ENCODE measurements at places on chromosomes 7 and 10. TPM values are rescaled to one million over a fixed set of nuclear protein-coding genes. Genes with fewer than 3 reads are reported as not detected.
A peak's percentile ranks its signal among the peaks of the same experiment; 100 is the strongest.

- H3K27me3 ChIP-seq: no peaks in the 10 kb centered on the region
- no peaks in the 10 kb centered on the region for H3K4me1 ChIP-seq
- no peak for DNase-seq
- no peak overlapping the region for H3K4me3 ChIP-seq
- H3K36me3 ChIP-seq: no peaks in the 10 kb centered on the region
- H3K27ac ChIP-seq: no peak overlapping the region
Observed at GRCh38 chr10:33073641-33074415, 115.8 kb upstream of the ITGB1 start.

FAM171A1 gene
- 7.0 TPM for total RNA-seq

DNA sequence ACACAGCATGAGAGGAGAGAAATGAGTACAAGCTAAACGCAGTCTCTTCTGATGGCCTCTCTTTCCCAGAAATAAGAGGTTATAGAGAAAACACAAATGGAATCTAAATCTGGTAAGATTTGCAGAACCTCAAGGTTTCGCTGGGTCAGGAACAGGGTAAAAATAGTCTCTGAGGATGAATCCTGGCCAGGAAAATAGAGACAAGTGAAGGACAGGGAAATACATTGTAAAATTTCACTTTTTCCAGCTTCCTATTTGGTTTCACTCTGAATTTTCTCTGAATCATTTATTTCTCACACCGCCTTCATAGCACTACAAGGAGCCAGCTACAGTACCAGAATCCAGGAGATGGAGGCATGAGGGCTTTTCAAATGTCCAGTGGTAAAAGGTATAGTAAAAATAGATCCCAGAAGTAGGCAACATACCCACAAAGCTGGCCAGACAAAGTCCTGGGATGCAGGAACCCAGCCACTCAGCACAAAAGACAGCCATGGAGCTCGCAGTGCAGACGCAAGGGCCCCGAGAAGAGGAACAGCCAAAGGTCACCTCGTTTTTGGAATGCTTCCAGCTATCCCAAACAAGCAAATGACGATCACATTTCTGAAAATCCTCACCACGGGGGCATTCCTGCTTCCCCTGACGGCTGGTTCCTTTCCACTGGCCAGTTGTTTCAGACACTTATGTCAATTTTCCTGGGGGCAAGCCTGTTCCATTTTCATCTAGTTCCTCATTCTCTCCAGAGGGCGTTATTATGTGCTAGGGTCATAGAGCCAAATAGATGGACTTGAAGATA, 21.5 kb upstream of the IKZF1 start:
- peak overlapping the region; percentile 86 for H3K27ac ChIP-seq
- peaks cover 42% of the 10 kb centered on the region for H3K4me1 ChIP-seq
- DNase-seq: no peak
- H3K27me3 ChIP-seq: no peaks in the 10 kb centered on the region

VWC2 gene
- not detected for total RNA-seq

DNA sequence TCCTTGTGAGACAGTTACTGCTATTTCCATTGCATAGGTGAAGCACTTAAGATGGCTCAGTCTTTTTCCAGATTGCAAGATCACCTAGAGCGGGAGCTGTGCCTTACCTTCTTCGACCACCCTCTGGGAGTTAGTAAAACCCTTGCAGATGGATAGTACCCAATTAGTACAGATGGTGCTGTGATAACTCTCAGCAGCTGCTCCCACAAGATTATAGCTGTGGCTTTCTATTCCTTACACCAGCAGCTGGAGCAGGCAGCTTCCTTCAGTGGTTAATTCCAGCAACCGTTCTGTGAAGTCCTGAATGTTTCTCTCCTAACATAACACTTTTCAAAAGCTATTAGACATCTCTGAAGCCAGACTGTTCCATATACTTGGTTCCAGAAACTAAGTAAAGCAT, 796.8 kb downstream of the XPNPEP1 start:
- no peak overlapping the region for H3K27ac ChIP-seq
- no peaks in the 10 kb centered on the region for H3K27me3 ChIP-seq
- no peaks in the 10 kb centered on the region for H3K4me1 ChIP-seq
- DNase-seq: no peak

- H3K4me1 ChIP-seq: peaks cover 5% of the 10 kb centered on the region
- peaks cover 24% of the 10 kb centered on the region for H3K27me3 ChIP-seq
- H3K4me3 ChIP-seq: peak overlapping the region; percentile 29
- H3K27ac ChIP-seq: no peak overlapping the region
- no peaks in the 10 kb centered on the region for H3K36me3 ChIP-seq
Observed at GRCh38 chr7:151992375-151992774, 33.1 kb upstream of the GALNT11 start.

PAPOLB gene
- not detected for total RNA-seq

DNA sequence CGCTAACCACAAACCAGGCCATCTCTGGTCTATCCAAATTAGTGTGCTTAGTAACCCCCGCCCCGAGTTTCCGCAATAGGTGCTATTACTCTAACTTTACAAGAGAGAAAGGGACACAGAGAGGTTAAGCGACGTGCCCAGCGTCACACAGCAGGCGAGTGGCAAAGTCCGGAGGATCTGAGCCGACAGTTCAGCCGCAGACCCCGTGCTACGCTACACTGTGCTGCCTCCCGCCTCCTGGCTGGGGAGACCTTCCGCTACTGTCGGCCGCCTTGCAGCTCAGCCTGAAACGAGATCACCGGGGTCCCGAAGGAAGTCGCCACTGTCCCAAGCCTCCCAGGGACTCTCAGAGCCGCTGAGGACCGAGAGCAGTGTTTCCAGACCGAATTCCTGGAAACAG, 799 bp downstream of the INTS1 start:
- H3K4me3 ChIP-seq: peak overlapping the region; percentile 82
- no peak for DNase-seq
- H3K27me3 ChIP-seq: no peaks in the 10 kb centered on the region
- H3K27ac ChIP-seq: peak overlapping the region; percentile 75
- peaks cover 6% of the 10 kb centered on the region for H3K36me3 ChIP-seq
- peaks cover 27% of the 10 kb centered on the region for H3K4me1 ChIP-seq

All from activated naive CD8-positive, alpha-beta T cell treated with anti-CD3 and anti-CD28 coated beads, Interleukin-2, amount 10 ng/mL, durations not matched to agents 7 days and 5 days (primary cell).